ENCODE measurements at places on chromosomes 7 and 10.

GRCh38 chr7:42244828-42245227 lies 7.8 kb upstream of the GLI3 start:
- no peak for DNase-seq

- DNase-seq: no peak
Observed at GRCh38 chr7:90596671-90597562, 796 bp downstream of the CDK14 start.

DNA sequence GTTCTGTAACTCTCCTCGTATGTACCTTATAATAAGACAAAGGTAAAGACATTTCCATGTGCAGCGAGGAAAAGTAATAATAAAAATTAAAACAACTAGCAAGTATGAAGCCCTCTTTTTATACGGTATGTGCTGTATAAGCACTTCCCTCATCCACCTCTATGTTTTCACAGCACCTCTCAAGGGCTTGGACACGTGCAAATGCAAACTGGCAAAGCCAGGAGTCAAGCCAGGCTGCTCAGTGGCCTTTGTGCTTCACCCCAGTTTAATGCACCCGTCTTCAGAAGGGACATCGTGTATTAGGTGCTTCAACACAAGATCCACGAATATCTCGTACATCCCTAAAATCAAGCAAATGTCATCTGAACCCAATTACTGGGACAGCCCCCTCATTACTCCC lies 1.3 kb upstream of the DGKI start:
- DNase-seq: no peak

DNA sequence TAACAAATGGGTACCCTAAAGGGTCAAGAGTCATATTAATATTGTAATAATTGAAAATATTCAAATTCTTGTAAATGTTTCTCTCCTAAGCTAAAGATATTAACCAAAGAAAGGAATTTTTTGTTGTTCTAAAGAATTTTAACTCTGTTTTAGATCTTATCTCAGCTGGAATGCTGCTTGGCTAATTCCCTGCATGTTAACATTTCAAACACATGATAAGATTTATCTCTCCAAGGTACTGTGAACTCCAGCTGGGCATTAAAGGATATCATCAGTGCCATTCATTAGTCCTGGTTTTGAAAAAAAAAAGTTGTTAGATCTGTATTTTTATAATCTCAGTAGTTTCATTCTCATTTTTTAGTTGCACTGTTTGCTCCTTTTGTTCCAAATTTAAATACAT lies 76.9 kb downstream of the MAPK8 start:
- no peak for DNase-seq

DNA sequence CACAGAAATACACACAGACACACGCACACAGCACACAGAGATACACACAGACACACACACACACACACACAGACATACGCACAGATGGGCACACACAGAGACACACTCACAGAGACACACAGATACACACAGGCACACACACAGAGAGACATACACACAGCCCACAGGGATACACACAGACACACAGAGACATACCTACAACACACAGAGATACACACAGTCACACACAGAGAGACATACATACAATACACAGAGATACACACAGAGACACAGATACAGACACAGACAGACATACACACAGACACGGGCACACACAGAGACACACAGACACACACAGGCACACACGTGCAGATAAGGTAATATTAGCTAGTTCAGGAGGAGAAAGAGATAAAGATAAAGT lies 76.9 kb downstream of the EGFR start:
- no peak for DNase-seq

GRCh38 chr10:18367840-18368239 lies 227.6 kb downstream of the CACNB2 start:
- DNase-seq: no peak

DNA sequence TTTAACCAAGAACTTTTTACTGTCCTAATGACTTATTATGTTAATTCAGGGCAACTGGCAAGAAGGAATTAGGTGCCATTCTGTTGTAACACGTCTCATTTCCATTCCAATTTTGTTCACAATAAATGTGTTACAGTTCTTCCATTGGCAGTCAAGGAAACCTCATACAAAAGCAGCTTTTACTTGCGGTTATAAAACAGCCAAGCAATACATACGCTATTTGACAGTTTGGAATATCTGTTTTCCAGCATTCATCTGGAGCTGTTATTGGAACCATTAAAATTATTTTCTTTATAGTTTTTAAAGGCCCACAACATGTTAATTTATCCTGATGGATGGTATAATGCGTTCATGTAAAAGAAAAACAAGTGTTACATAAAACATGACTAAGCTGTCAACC lies 33.3 kb downstream of the MTERF1 start:
- no peak for DNase-seq

DNA sequence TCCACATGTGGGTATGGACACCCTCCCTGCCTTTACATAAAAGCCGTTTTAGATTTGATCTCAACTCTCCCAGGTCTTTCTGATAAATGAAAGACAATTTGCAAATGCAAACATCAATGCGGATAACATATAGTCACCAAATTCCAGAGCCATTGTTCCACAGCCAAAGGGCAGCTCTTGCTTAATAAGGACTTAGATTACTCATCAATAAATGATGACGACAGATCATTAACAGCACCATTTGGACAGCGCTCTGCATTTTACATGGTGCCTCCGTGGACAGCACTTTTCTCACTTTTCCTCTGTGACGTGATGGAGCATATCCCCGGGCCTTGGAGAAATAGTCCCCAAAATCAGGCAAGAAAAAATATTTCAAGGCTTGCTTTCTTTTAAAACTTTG lies 370.3 kb upstream of the CELF2 start:
- no peak for DNase-seq

GRCh38 chr7:1463676-1464223 lies 4.5 kb upstream of the MICALL2 start:
- DNase-seq: no peak

DNA sequence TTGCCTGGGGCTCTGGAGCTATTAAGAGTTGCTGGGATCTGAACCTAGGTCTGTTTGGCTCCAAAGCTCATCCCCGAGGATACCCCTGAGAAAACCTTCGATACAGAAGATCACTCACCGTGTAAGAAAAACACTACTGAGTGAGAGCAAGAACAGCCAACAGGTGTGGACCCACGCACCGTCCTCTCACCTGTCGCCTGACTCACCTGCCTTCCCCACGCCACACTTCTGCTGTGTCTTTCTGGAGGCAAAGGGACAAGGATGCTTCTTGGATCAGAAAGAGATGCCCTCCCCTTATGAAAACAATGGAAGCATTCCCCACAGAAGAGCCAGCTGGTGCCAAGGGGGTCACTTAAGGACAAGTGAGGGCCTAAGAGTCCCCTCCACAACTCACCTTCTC lies 46.7 kb downstream of the COL13A1 start:
- DNase-seq: no peak

DNA sequence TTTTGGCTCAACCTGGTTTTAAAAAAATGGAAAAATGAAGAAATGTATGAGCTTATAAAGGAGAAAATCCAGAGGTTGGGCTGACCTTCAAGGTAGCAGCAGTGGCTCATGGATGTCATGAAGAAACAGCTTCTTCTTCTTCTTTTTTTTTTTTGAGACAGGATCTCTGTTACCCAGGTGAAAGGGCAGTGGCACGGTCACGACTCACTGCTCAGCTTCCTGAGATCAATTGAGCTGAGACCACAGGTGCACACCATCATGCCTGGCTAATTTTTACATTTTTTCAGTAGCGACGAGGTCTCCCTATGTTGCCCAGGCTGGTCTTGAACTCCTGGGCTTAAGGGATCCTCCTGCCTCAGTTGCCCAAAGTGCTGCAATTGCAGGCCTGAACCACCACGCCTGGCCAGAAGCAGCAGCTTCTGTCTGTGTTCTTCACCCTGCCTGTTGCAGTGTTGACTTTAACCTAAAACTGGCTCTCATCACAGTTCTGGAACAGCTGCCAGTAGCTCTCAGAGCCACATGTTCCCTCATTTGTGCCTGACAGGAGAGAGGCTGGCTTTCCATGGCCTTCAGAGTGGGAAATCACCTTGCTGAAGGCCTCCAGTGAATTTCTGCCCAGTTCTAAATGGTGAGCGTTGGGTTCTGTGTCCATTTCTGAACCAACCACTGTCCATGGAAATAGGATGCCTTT lies 117.7 kb downstream of the PFKFB3 start:
- DNase-seq: no peak

GRCh38 chr10:6416892-6417512 lies 163.1 kb downstream of the PRKCQ start:
- DNase-seq: no peak

DNA sequence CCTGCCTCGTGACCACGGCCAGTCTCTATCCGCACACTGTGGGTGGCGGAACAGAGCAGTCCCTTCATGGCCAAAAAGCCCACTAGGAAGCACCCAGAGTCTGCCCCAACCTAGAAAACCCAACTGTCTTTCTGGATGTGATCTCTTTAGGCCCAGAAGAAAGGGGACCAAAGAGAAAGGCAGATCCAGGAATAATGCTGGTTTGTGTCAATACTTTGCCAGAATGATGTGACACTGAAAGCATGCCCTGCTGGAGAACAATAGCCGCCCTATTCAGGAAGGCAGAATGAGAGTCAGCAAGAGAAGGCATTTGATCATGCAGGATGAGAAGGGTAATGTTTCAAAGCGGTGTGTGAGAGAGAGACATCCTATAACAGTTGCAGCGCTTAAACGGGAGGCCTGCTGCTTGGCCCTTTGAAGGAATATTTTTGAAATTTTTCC lies 274.7 kb downstream of the USP6NL start:
- DNase-seq: no peak

DNA sequence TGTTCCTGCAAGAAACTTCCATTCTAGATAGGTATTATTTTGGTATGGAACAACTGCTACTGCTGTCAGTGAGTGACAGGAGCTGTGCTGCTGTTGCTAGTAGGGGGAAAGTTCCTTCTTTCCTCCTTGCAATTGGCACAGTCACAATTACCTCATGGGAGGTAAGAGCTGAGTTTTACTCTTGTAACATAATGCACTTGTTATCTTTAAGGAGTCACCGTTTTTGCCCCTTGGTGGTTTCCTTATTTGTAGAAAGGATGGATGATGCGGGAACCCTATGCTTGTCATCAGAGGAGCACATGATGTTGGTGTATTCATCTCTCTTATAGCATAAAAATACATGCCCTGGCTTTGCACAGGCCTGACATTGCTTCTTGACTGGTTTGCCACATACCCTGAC lies 234.7 kb upstream of the NPY start:
- no peak for DNase-seq

GRCh38 chr7:73397521-73398281 lies 35.9 kb upstream of the FZD9 start:
- DNase-seq: no peak

DNA sequence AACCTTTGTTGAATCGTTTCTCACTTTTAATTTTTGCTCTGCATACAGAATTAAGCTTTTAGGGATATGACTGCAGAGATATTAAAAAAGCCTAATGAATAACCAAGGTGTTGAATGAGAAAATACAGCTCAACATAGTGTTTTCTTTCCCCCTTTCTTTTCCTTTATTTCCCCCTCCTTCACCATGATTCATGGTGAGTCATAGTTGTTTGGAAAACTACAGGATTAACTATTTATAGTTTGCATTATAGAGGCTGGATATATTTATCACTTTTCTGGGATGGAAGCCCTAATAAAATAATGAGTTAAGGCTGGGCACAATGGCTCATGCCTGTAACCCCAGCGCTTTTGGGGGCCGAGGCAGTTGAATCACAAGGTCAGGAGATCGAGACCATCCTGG lies 115.0 kb downstream of the DNAJB9 start:
- no peak for DNase-seq

DNA sequence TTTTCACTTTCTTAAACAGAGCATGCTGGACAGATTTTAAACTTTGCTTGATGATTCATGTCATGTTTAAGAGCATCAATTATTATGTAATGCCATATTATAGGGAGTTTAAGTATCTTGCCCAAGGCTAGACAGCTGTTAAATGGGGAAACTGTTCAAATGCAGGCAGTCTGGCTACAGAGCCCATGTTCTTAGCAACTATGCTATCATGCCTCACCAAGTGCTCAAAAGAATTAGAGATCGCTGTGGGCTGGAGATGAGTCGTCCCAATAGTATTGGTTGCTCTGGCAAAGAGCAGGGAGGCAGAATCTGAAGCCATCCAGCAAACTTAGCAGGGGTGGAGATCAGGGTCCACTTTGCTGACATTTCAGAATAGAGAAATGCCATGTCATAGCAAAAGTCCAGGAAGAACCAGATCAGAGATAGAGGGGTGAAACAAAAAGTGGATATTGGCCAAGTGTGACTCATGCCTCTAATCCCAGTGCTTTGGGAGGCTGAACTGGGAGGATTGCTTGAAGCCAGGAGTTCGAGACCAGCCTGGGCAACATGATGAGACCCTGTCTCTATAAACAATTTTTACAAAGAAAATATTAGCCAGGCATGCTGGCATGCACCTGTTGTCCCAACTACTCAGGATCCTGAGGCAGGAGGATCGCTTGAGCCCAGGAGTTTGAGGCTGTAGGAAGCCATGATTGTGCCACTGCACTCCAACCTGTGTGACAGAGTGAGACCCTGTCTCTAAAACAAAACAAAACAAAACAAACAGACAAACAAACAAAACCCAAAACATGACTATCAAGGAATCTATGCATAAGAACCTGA lies 57.8 kb downstream of the BAMBI start:
- DNase-seq: no peak

GRCh38 chr7:107185716-107186115 lies 16.9 kb downstream of the HBP1 start:
- no peak for DNase-seq

DNA sequence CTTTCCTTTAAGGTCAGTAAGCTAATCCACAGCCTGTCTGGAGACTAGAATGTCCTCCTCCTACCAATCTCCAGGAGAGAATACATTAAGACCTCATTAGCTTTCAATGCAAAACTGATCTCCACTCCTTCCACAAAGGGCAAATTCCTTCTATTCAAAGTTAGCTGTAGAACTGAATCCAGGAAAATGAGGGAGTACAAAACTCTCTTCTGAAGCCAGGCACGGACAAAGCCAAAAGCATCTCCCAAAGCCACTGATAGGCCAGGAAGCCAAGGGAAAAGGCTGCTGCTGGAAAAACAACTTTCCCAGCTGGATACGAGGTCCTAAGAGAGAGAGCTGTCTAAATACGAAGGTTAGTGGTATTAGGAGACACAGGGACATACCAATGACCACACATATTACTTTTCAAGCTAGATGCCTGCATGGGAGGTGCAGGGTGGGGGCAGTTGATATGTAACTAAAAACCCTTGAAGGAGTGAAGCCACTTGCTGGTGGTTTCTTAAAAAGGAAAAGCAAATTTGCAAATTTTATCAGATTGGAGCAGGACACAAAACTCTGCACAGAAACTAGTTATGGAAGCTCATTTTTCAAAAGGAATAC lies 43.6 kb downstream of the MKX start:
- DNase-seq: no peak

DNA sequence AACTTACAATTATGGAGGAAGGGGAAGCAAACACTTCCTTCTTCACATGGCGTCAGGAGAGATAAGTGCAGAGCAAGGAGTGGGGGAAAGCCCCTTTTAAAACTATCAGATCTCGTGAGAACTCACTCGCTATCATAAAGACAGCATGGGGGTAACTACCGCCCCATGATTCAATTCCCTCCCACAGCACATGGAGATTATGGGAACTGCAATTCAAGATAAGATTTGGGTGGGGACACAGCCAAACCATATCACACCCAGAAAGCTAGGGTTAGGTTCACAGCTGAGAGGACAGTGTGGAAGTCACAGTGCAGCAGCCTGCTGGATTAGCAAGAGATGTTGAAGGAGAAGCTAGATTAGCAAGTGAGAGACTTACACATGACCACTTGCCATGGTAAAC lies 81.6 kb downstream of the CRTAC1 start:
- DNase-seq: no peak

Measured in GM19239 (cell line).